ENCODE measurements at places on chromosomes 3 and 15.

- no peak for DNase-seq
These were observed 30.4 kb upstream of the RARRES1 start for GRCh38 chr3:158762701-158763100.

- no peak for DNase-seq
These were observed 714 bp downstream of the ECT2 start for GRCh38 chr3:172751175-172751704.

- DNase-seq = no peak
These were observed 85.2 kb downstream of the CGNL1 start for GRCh38 chr15:57461541-57461940.

DNA sequence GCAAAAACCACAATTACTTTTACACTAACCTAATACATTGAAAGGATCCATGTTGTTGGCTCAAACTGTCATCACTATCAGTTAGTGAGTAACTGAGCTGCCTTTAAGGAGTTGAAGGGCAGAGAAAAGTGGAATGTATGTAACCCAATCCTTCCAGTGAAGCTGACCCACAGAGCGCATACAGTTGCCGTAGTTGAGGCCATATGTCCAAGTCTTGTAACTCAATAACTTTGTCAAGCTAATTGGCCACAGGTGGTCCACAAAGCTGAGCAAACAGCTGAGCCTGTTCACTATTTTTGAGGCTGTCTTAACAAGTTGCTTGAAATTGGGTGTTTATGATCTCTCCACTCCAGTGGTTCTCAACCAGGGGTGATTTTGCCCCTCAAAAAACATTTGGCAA is 169.0 kb upstream of the SLC24A5 start:
- no peak for DNase-seq

DNA sequence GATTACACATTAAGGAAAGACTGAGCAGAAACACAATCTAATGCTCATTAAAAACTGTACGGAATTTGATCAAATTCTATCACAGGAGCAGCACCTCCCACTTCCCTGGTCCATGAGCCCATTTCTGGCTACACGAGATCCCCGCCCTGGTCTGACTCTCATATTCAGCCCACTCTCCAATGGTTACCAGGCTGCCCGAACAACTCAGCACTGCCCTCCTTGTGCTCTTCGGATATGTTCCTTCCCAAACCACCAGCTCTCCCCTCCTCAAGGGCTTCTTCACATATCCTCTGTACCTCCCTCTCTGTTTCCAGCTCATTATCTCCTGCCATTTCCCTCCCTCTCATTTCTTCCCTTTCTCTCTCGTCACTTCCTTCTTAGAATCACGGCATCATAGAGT is 180.5 kb downstream of the RSL24D1 start:
- no peak for DNase-seq

DNA sequence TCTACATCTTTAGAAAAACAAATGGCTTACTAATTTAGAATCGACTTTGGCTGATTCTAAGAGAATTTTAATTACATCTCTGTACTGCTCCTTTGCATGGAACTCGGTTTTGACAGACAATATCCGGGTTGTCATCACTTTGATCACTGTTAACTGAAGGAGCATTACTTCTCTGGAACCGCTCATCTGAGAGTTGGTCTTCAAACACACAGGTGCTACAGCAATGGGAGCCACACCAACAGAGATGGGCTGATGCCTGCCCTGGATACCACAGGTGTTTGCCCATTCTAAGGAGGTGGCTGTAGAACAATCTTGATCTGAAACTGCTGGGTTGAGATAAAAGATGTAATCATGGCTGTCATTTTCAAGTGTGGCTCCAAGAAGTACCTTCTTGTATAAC is 21.6 kb downstream of the LINS1 start:
- no peak for DNase-seq

DNA sequence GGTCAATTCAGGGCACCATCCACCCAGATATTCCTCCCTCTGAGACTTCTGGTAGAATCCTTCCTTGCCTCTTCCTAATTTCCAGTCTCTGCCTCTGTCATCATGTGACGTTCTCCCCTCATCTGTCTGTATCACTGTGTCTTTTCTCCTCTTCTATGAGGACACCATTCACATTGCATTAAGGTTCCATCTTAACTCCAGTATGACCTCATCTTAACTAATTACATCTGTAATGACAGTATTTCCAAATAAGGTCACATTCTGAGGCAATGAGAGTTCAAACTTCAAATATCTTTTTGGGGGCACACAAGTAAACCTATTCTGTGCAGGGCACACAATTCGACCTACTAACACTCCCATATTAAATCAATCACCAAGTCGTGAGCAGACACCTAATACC is 169.7 kb downstream of the FHIT start:
- no peak for DNase-seq

DNA sequence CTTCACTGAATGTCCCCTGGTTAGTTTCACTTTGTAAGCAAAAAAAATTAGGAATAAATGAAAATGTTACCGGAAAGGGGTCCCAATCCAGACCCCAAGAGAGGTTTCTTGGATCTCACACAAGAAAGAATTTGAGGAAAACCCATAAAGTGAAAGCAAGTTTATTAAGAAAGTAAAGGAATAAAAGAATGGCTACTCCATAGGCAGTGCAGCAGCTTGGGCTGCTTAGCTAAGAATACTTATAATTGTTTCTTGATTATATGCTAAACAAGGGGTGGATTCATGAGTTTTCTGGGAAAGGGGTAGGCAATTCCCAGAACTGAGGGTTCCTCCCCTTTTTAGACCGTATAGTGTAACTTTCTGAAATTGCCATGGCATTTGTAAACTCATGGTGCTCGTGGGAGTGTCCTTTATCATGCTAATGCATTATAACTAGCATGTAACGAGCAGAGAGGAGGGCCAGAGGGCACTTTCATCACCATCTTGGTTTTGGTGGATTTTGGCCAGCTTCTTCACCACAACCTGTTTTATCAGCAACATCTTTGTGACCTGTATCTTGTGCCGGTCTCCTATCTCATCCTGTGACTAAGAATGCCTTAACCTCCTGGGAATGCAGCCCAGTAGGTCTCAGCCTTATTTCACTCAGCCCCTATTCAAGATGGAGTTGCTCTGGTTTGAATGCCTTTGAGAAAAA is 41.0 kb upstream of the CMSS1 start:
- no peak for DNase-seq

GRCh38 chr3:115644391-115644790 is 21.1 kb downstream of the GAP43 start:
- no peak for DNase-seq

GRCh38 chr15:92166029-92166428 is 227.7 kb upstream of the ST8SIA2 start:
- no peak for DNase-seq

GRCh38 chr3:78506581-78507195 is 1261.1 kb downstream of the ROBO1 start:
- DNase-seq = no peak

GRCh38 chr3:109050591-109051167 is 67.3 kb downstream of the MORC1 start:
- DNase-seq = no peak

DNA sequence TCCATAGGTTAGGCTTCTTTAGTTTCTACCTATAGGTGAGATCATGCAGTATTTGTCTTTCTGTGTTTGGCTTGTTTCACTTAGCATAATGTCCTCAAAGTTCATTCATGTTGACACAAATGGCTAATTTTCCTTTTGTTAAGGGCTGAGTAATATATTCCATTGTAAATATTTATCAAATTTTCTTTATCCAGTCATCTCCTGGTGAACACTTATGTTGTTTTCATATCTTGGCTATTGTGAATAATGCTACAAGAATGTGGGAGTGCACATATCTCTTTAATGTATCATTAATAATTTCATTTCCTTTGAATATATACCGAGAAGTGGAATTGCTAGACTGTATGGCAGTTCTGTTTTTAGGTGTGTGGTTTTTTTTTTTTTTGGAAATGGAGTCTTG is 250.9 kb upstream of the SEMA6D start:
- DNase-seq = no peak

- DNase-seq = no peak
These were observed 30.3 kb upstream of the C15orf39 start for GRCh38 chr15:75171408-75171807.

GRCh38 chr15:45156744-45157455 is 27.1 kb downstream of the DUOX1 start:
- DNase-seq = no peak

DNA sequence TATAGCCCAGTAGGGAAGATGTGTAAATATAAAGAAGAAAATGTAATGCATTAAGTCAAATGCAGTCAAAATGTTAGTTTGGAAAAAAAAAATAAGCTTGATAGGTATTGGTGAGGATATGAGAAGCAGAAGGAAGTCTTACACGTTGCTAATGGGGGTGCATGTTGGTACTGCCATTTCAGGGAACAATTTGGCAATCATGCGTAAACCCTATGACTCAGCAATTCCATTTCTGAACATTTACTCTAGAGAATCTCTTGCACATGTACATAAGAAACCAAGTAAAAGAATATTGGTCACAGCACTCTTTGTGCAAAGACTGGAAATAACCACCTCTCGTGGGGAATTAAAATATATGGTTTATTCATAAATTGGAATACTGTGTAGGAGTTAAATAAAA is 35.5 kb upstream of the TIMP4 start:
- DNase-seq = no peak

- no peak for DNase-seq
These were observed 6.8 kb downstream of the FYCO1 start for GRCh38 chr3:45988804-45989203.

DNA sequence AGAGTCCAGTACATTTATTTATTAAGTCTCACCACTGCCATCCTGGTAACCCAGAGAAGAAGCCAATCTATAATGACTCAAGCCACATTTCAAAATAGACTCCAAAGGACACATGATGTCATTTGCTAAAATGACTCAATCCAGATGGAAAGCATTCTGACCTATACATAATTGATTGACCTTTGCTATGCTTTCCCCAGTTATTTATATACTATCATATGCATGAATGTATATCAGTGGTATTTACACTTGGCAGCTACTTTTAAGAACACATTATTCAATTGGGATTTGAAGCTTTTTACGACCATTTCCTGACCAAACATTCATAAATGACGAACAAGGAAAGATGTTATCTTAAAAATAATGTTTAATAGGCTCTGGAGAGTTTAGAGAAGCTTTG is 297.2 kb downstream of the FHIT start:
- no peak for DNase-seq

Measured in activated effector memory CD4-positive, alpha-beta T cell treated with Interleukin-2 at 50 U/mL for 16 hours (primary cell).